ENCODE measurements at places on chromosomes 1 and 21.
A peak's percentile ranks its signal among the peaks of the same experiment; 100 is the strongest.

DNA sequence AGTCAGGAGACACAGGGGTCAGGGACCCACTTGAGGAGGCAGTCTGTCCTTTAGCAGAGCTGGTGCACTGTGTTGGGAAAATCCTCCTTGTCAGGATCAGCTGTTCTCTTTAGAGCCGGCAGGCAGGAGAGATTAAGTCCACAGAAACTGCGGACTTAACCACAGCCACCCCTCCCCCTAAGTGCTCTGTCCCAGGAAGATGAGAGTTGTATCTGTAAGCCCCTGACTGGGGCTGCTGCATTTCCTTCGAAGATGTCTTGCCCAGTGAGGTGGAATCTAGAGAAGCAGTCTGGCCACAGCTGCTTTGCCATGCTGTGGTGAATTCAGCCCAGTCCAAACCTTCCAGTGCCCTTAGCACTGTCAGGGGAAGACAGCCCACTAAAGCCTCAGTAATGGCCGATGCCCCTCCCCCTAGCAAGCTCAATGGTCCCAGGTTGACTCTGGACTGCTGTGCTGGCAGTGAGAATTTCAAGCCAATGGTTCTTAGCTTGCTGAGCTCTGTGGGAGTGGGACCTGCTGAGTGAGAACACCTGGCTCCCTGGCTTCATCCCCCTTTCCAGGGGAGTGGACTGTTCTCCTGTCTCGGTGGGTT lies 172.8 kb downstream of the ST6GALNAC3 start:
- no peak for DNase-seq

GRCh38 chr21:45972716-45973474 lies 8.7 kb upstream of the COL6A1 start:
- peak; percentile 14 for DNase-seq

GRCh38 chr1:198064181-198064580 lies 92.6 kb upstream of the NEK7 start:
- no peak for DNase-seq

GRCh38 chr1:161013131-161013487 lies 7.8 kb downstream of the F11R start:
- DNase-seq, result no peak

GRCh38 chr1:160161965-160162705 lies 10.7 kb downstream of the ATP1A4 start:
- no peak for DNase-seq

- no peak for DNase-seq
These were observed 44.1 kb downstream of the COL18A1 start for GRCh38 chr21:45448810-45449657.

- no peak for DNase-seq
These were observed 67.4 kb downstream of the DDAH1 start for GRCh38 chr1:85397490-85398032.

DNA sequence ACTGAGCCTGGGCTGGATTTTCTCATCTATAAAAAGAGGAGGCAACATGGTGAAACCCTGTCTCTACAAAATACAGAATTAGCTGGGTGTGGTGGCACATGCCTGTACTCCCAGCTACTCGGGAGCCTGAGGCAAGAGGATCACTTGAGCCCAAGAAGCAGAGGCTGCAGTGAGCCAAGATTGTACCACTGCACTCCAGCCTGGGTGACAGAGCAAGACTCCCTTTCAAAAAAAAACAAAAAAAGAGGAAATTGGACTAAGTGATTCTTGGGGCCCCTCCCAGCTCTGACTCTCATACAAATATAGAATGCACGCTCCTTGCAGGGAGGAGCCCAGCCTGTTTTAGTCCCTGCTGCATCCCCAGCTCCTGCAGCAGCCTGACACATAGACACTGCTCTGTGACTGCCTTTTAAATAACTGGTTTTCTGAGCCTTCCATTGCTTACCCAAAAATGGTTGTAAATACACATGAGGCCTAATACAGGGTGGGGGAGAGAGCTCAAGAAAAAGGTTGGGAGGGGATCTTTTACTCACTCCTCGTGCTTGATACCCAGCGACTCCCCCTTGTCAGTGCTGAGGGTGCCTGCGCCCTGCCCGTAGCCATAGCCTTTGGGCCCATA lies 17.2 kb downstream of the CSRP1 start:
- no peak for DNase-seq

GRCh38 chr1:4710592-4711415 lies 56.4 kb downstream of the AJAP1 start:
- no peak for DNase-seq

GRCh38 chr1:235809688-235810397 lies 56.9 kb downstream of the LYST start:
- no peak for DNase-seq

GRCh38 chr1:206637605-206638004 lies 2.3 kb downstream of the DYRK3 start:
- no peak for DNase-seq

DNA sequence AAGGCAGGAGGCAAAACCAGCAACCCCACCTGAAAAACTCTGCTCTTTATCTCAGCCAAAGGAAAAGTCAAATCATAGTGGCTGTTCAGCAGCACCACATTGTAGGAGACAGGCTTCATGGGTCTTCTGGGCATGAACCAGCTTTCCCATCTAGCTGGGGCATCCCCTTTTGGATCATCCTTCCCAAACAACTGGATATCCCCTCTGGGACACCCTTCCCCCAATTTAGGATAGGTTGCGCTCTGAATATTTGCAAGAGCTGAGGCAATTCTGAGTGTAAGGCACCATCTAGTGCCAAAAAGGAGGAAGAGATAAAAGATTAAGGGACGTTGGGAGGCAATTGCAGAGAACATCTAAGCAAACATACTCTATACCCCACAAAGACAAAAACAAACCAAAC lies 295.8 kb downstream of the MATN1 start:
- no peak for DNase-seq

- no peak for DNase-seq
These were observed 90.2 kb upstream of the RUNX1 start for GRCh38 chr21:35139382-35139715.

- DNase-seq, result no peak
These were observed 23.6 kb downstream of the VANGL2 start for GRCh38 chr1:160423966-160424365.

GRCh38 chr1:1956101-1956500 lies 37.0 kb upstream of the TMEM52 start:
- DNase-seq, result no peak

DNA sequence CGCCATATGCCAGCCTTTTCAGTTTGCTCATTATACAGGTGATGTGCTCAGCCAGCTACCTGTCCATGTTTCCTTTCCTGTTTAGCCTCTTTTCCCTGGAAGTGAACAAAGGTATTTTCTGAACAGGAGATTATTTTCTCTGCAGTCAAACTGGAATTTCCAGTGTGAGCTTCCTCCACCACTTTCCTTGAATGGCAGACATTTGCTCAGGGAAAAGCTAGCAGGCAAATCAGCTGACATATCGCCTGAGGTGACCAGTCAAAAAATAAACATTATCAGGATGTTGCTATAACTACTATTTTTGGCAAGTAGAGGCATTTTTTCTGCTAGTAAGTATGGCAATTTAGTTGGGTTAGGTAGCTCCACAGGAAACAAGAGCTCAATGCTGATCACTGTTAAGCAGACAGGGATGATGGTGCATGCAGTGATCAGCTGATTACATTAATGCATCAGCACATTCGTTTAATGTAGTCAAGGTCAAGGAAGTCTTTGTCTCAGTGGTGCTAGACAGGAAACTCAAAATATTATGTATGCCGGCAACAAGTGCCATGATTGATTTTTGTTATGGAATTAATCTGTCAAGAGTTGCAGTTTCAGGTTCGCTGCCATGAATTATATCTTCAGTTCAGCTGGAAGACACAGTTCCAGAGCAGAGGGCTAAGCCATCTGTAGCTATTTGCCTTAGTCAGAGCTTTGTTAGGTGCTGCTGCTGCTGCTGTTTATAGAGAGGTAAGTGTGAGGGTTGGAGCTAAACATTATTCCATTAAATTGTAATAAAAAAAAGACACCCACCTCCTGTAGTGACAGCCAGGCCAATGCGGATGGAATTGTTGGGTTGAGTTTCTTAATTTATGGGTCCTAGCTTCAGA lies 179.7 kb upstream of the ST6GALNAC5 start:
- DNase-seq, result no peak

- DNase-seq, result no peak
These were observed 61.9 kb upstream of the C1orf21 start for GRCh38 chr1:184324972-184325371.

- no peak for DNase-seq
These were observed 12.3 kb upstream of the OR10J5 start for GRCh38 chr1:159548126-159548525.

GRCh38 chr1:3611170-3612019 lies at the start of gene MEGF6:
TSS of gene MEGF6 (minus strand) at chr1:3611508. CDS start at chr1:3611268, 240 bp downstream.
- no peak for DNase-seq

DNA sequence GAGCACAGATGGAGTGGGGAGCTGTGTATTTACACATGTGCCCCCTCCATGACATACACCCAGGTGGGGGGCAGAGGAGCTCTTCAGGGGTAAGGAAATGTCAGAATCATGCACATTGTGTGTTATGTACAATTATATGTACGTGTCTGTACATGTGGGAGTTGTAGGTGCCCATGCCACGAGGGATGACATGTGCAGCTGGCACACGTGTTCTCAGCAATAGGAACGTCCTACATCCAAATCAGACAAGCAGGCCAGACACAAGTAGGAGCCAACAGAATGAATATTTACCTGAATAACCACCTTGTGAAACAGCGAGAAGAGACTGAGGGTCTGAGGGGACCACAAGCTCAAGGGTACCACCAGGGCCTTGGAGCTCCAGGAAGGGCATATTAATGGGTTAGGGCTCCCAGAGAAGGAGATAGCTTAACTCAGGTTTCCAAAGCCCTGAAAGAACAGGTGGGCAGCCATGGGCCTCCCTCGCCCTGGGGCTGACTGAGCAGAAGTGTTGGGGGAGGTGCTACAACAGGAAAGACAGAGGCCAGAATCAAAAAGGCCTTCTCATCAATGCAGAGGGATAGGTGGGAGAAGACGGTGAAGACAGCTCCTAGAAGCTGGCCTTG lies 3.2 kb downstream of the COL16A1 start:
- no peak for DNase-seq

GRCh38 chr1:248585266-248585665 lies 10.7 kb upstream of the OR2T34 start:
- DNase-seq, result no peak

- no peak for DNase-seq
These were observed 78.4 kb upstream of the SLC45A1 start for GRCh38 chr1:8239306-8240023.

GRCh38 chr1:19009126-19009881 lies 52.8 kb upstream of the IFFO2 start:
- DNase-seq, result no peak

DNA sequence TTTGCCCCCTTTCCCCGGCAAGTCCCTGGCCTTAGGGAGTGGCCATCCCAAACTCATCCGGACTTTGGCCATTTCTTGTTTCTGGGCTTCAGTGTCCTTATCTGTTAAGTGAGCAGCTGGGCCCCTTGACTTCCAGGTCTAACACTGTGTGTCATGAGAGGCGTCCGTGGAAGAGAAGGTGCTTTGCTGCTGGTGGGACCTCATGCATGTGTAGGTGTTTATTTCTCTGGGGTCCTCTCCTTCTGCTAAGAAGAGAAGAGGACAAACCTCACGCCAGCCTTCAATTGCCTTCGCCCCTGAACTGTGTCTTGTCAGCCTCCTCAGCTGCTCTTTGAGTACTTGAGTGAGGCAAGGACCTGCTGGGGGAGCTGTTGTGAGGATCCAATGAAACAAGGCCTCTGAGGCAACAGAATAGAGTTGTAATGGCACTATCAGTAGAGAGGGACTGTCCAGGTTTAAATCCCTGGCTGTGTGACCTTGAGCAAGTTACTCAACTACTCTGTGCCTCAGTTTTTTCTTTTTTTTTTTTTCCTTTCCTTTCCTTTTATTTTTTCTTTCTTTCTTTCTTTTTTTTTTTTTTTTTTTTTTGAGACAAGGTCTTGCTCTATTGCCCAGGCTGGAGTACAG lies 72.5 kb downstream of the RUNX3 start:
- no peak for DNase-seq

DNA sequence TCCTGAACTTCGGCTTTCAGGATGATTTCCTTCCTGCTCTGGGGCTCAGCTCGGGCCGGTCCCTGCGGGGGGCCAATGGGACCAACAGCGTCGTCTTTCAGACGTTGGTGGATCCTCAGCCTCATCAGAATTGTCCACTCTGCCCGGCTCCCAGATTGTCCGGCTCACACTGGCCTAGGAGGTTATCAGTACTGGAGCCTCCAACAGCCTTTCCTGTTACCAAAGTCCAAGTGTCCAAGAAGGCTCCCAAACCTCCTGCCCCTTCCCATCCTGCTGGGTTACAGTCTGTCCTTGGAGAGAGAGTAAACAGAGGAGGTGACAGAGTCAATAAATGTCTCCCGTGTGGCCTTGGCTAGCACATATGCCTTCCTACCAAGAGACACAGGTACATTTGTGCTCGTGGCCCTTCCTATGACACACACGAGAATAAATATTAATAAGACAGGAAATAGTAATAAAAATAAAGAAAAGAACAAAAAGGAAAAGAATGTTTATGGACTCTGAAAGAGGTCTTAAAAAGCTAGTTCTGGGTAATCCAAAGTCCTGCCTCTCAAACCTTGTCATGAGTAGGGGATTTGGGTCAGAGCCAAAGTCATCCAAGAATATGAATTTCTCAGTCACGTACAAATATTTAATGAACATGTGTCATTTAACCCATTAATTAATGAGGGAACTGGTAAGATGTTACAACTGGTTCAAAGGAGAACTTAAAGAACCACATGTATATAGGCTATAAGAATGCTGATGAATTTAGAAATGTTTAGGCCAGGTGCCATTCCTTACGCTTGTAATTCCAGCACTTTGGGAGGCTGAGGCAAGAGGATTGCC lies 80.8 kb upstream of the SLC2A1 start:
- DNase-seq, result peak; percentile 57

- no peak for DNase-seq
These were observed 21.4 kb downstream of the TEX35 start for GRCh38 chr1:178534137-178534868.

GRCh38 chr1:32413507-32414185 lies 19.4 kb upstream of the BSDC1 start:
- DNase-seq, result peak; percentile 43

- no peak for DNase-seq
These were observed 33.2 kb downstream of the SSBP3 start for GRCh38 chr1:54372978-54373377.

GRCh38 chr1:220896092-220896491 lies 16.8 kb downstream of the HLX start:
- DNase-seq, result no peak

DNA sequence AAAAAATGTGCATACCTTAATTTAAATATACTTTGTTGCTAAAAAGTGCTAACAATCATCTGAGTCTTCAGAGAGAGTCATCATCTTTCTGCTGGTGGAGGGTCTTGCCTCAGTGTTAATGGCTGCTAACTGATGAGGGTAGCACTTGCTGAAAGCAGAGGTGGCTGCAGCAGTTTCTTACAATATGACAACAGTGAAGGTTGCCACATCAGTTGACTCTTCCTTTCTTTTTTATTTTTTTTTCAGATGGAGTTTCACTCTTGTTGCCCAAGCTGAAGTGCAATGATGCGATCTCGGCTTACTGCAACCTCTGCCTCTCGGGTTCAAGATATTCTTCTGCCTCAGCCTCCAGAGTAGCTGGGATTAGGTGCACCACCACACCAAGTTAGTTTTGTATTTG lies 2.6 kb upstream of the CFAP45 start:
- no peak for DNase-seq

GRCh38 chr1:22851517-22851916 lies 121.1 kb downstream of the LACTBL1 start:
- DNase-seq, result no peak

All from HuH-7.5 (cell line).